Fibroblast of pulmonary artery (primary cell): ENCODE measurements at places on chromosomes 16 and 17.

- no peak for DNase-seq
Observed at GRCh38 chr17:66228887-66229782, at the start of gene APOH. APOH (minus strand) TSS chr17:66229415; CDS start chr17:66229379, 36 bp downstream.

- DNase-seq = peak; percentile 56
Observed at GRCh38 chr16:27311448-27311830, 2.3 kb upstream of the IL4R start.

GRCh38 chr17:59829217-59830006, 63.3 kb downstream of the TUBD1 start:
- peak; percentile 98 for DNase-seq

DNA sequence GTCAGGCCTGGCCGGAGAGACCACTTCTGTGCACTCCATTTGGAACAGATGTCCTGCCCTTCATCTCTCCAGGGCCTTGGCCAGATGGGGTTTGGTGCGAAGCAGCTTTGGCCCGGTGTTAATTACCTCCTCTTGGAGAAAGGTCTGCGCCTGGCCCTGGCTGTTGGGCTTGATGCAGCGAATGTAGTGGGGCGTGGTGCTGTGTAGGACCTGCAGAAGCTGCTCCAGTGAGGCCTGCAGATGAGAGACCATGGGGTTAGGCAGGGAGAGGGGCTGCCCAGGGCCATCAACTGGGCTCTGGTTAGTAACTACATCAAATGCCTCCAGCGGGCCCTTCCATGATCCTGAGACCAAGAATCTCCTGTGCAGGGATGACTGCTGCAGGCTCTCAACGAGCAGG, 18.7 kb downstream of the ZNHIT3 start:
- no peak for DNase-seq

GRCh38 chr17:77604301-77604972, 354.1 kb upstream of the TNRC6C start:
- no peak for DNase-seq

DNA sequence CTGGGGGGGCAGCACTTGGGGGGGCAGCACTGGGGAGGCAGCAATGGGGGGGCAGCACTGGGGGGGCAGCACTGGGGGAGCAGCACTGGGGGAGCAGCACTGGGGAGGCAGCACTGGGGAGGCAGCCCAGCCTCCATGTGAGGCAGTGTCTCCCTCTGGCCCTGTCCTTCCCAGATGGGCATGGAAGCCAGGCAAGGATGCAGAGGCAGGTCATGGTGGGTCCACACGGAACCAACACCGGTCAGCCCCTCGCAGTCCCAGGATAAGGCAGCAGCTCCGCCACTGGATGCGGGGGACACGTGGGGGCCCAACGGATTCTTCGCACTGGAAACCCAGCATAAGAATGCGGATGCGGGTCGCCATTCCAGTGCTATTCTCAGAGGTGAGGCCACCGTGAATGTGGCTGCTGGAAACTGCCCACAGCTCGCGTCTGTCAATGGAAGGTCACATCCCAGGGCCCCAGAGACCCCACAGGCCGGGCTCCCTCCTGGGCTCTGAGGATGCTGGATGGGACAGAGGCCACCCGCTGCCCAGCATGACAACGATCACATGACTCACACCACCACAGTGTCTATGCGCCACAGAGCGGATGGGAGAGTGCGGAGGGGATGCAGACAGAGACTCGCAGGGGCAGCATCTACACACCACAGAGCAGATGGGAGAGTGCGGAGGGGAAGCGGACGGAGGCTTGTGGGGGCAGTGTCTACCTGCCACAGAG, 59.0 kb downstream of the LMF1 start:
- DNase-seq = no peak

DNA sequence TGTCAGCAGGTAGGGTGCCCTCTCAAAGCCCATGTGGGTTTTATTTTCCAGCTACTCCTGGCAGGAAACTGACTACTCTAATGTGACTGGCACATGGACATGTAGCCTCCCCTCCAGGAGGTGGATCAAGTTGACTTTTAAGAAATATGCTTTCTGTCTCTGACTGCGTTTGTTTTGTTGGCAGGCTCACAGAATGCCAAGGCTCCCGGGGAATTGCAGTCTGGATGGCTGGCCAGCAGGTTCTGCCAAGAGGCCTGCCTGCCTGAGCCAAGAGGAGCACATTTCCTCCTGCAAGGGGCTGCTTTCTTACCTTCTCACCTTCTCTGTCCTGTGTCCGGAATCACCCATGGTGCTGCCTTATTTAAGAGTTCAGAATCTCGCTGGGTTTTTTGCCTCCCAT, 217.3 kb upstream of the ERCC4 start:
- DNase-seq = no peak

- peak; percentile 54 for DNase-seq
Observed at GRCh38 chr17:68302066-68302564, 10.8 kb downstream of the ARSG start.

- DNase-seq = peak; percentile 81
Observed at GRCh38 chr17:77319211-77320043, 178.7 kb downstream of the SEC14L1 start.

DNA sequence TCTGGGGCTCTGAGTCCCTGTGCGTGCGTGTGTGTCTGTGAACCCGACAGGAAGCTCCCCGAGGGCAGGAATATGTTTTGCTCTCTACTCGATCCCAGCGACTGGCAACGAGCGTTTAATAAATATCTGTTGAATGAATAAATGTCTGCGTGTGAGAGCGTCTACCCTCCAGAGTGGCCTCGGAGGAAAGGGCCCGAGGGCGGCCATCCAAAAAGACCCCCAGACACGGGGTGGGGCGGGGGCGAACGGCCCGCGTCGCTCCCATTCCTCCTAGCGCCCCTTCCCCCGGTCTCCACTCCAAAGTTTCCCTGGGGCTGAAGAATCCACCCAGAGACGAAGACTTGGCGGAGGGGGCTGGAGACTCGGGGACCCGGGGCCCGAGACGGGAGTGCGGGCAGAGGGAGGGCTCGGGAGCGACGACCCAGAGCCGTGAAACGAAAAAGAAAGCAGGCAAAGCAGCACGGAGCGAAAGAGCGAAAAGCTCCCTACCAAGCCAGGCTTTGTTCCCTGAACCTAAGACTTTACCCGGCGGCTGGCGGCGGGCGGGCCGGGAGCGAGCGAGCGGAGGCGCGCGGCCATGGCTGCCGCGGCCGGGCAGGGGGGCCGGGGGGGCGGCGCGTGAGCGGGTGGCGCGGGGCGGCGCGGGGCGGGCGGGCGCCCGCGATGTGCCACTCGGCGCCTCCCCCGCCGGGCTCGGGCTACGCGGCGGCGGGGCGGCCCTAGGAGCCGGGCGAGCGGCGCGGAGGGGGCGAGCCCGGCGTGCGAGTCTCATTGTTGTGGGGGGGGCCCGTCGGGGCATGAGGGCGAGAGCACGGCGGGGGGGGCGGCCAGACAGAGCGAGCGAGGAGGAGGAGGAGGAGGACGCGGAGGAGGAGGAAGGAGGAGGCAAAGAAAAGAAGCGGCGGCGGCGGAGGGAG, at the start of gene MLLT6:
MLLT6 (plus strand) TSS at position 668 of the 917 bp plus-strand sequence. CDS start 360 bp downstream, outside the sequence.
- peak; percentile 77 for DNase-seq

DNA sequence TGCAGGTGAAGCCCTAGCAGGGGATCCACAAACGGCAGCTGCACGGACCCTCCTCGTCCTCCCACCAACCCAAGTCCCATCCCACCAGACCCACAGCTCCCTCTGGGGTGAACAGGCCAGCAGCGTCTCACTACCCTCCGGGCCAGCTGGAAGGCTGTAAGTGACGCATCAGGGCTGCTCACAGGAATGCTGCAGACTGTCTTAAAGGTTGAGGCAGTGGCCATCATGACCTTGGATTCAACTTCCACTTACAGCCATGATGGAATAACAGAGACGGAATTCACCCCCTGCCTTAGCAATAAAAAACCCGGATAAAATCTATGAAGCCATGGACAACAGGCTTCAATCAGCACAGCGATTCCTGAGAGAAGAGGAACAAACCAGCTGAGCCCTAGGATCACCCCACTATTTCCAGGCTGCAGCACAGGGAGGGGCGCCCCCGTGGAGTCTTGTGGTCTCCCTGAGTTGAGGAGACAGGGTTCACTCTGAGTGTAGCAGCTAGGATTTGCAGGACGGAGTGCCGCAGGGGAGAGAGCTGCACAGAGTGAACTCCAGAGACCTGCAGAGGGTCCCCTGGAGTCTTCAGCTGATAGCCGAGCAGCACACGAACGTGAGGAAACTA, 10.5 kb downstream of the FAM83G start:
- peak; percentile 49 for DNase-seq

DNA sequence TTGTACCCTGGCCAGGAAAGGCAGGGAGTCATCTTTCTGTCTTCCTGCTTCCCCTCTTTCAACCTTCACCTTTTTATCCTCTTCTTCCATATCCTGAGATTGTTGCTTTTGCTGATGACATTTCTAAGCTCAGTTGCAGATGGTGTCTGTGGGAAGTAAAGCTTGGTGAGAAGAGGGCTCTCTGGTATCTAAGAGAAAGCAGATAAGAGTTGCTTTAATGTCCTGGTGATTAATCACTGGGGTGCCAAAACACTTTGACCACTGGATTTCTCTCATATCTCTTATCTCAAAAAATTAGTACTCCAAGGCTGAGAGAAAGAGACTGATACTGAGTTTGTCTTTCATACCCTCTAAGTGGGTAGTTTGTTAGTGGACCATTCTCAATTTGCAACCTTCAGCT, 71.3 kb downstream of the NEUROD2 start:
- DNase-seq = no peak

GRCh38 chr16:83705856-83706255, 101.9 kb upstream of the HSBP1 start:
- no peak for DNase-seq

GRCh38 chr16:81005610-81006161, 999 bp downstream of the CMC2 start:
- peak; percentile 34 for DNase-seq
